ENCODE measurements at places on chromosomes 11 and 22.

- peak; percentile 73 for DNase-seq
These were observed 12.9 kb downstream of the MICAL2 start for GRCh38 chr11:12123273-12123672.

DNA sequence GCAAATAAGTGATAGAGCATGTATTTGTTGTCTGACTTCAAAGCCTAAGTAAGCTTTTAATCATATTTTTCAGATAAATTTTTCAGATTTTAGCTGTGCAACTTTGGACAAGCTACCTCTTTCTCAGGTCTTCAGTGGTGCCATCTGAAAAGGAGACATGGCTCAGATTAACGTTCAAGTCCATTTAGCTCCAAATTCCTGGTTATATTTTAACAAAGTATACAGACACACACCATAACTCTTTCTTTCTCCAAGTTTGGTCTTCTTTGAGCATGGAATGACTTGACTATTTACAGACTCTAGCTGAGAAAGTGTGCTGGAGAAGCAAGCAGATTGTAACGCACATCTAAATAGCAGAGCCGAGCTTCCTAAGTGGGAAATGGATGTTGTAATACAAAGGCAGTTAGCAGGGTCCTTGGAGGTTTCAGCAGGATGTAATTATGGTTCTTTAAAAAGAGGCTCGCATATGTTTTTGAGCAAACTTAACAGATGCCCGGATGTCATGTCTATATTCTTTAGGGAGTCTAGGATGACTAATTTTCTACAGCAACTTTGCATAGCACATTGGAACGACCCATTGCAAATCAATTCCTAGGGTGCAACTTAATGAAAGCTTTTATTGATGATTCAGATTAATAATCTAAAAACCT, 128.1 kb upstream of the E2F8 start:
- DNase-seq = peak; percentile 24

DNA sequence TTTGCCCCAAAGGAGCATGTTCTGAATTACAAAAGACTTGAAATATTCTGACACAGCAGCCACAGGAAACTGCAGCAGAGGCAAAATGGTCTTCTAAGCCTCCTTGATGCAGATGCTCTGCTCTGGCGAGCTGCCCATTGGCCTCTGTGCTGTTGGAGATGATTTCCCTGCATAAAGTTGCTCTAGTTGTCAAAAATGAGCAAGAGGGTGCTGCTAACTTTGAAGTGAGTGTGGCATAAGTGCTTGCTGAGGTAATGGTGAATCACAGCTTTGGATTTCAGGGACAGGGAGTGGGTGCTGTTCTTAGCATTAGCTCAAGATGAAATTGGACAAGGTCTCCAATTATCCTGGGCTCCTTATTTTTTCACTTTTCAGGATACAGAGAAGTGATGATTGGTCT, 435.4 kb downstream of the TMEM135 start:
- peak; percentile 72 for DNase-seq

DNA sequence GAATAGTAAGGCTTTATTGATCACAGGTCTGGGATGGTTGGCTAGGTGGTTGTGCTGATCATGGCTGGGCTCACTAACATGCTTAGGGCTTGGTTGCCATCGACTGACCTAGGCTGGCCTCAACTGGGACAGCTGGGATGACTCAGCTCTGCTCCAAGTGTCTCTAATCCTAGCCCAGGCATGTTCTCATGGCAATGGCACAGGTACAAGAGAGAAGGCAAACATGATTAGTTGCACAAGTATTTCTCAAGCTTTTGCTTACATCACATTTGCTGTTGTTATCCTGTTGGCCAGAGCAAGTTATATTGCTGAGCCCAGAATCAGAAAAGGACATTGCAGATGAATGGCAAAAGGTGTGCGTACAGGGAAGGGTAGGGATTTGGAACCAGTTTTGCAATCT, 68.5 kb upstream of the SLC35C1 start:
- no peak for DNase-seq

DNA sequence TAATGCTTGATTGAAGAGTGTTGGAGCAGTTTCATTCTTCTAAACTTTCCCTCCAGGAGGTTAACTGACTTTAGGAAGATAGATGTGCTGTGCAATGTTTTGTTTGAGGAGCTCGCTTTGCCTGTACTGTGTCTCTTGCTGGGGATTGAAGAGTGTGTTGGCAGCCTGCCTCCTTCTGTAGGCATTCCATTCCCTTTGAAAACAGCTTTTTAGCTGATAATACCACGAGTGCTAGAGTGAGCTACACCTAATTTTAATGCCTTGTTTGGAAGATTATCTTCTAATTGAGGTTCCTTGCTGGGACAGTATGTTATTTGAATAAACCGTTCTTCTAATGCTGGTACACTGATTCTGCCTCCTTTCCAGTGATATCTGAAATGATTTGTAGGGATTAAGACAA, 7.2 kb downstream of the DDX10 start:
- peak; percentile 37 for DNase-seq

DNA sequence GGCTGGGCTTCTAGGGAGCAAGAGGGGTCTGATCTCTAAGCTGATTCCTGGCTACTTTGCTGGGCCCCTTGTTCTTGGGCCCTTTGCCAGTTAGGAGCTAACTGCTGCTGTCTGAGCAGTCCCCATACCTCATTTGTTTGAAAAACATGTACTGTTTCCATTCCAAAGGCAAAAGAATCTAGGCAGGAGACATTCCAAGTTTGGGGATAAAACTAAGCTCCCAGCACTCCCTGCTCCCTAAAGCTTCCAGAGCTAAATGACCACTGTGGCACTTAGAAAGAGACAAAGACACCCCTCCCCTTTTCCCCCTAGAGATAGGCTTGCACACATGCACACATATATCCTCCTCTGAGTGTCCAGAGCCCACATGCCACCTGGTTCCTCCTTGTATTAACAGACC, 22.7 kb upstream of the RRM1 start:
- no peak for DNase-seq

DNA sequence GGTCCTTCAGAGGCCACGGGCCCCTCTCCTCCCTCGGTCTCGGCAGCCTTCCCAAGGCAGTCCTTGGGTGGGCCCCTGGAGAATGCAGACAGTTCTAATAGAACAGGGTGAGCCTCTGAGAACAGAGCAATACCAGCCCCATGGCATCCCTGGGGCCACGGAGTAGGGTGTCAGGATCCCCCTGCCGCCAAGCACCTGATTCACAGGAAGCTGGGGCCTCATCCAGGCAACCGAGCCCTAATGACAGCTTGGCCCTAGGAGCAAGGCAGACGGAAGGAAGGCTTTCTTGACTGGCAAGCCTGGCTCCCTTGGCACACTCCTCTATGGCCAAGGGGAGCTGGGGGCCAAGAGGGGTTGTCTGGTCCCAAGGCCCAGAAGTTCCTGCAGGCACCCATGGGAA, 15.2 kb downstream of the TXN2 start:
- DNase-seq = no peak

GRCh38 chr22:25409240-25409639, 155.2 kb upstream of the GRK3 start:
- no peak for DNase-seq

GRCh38 chr11:18780896-18781295, 10.7 kb downstream of the PTPN5 start:
- DNase-seq = no peak

- DNase-seq = no peak
These were observed 404.1 kb downstream of the TBC1D22A start for GRCh38 chr22:47166446-47167016.

DNA sequence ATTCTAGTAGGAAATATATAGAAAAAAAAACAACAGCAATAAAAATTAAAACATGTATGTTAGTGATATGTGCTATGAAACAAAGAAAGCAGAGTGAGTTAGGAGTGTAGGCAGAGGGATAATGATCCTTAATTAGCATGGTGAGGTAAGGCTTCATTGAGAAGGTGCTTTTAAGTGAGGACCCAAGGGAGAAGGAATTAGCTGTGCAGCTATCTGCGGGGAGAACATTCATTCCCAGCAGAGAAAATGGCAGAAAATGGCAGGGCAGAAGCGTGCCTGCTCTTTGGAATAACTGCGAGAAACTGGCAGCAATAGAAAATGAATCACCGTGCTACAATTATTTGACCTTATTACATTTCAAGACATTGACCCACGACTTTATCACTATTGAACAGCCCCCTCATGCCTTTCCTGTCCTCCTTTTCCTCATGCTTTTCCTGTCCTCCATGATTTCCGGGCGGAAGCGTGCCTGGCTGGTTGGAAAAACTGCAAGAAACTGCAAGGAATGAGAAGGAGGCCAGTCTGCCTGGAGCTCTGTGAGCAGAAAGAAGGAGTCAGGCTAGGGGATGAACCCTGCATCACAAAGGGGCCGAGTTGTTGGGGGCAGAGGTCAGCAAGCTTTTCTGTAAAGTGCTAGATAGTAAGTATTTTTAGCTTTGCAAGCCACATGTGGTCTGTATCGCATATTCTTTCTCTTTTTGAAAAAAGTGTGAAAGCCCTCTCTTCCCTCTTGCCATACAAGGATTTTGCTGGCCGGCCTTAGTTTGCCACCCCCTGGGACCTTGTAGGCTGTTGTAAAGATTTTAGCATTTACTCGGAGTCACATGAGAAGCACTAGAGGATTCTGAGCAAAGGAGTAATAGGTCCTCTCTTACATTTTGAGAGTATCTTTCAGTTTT, 37.1 kb upstream of the SWAP70 start:
- no peak for DNase-seq

- no peak for DNase-seq
These were observed 760.2 kb downstream of the KCNA4 start for GRCh38 chr11:29256580-29256979.

- no peak for DNase-seq
These were observed 1505.2 kb downstream of the TBC1D22A start for GRCh38 chr22:48267681-48268080.

DNA sequence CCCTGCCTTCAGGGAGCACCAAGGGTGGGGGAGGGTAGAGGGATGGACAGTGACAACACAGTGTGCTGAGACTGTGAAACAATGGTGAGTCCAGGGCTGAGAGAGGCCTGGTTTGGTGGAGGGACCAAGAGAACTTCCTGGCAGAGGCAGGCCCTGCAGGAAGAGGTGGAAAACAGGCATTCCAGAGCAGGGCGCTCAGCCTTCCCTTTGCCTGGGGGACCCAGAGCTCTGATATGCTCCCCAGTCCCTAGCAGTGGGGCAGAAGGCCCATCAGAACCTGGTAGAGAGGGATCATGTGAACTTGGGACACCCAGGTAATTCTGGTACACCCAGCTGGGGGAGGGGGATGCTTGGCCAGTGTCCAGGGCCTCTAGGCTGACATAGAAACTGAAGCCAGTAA, 17.2 kb upstream of the UVRAG start:
- DNase-seq = peak; percentile 62

- peak; percentile 74 for DNase-seq
These were observed 17.0 kb upstream of the KCNJ11 start for GRCh38 chr11:17405232-17406005.
